ENCODE measurements at places on chromosomes 16 and 17. TPM values are rescaled to one million over a fixed set of nuclear protein-coding genes. Genes with fewer than 3 reads are reported as not detected.
A peak's percentile ranks its signal among the peaks of the same experiment; 100 is the strongest.

- no peak for ATAC-seq
Observed at GRCh38 chr17:31112001-31112661, 17.4 kb downstream of the NF1 start.

- ATAC-seq = no peak
Observed at GRCh38 chr16:1534021-1535020, 855 bp downstream of the TMEM204 start.

GRCh38 chr16:67173808-67174705 lies 3.7 kb downstream of the NOL3 start:
- ATAC-seq = peak; percentile 81

DNA sequence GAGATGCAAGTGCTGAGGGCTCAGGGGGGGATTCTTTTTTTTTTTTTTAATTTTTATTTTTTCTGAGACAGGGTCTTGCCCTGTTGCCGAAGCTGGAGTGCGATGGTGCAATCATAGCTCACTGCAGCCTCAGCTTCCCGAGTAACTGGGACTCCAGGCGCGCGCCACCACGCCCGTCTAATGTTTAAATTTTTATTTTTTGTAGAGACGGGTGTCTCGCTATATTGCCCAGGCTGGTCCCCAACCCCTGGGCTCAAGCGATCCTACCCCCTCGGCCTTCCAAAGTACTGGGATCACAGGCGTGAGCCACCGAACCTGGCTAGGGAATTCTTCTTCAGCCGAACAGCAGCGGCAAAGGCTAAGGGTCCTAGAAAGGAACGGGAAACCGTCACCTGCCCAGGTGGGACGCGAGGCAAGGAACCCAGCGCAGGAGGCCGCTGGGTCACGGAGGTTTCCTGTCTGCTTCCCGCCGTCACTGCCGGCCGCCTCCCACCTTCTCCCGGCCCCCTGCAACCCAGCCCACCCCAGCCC lies 13.3 kb upstream of the OR1F1 start:
- ATAC-seq = no peak

DNA sequence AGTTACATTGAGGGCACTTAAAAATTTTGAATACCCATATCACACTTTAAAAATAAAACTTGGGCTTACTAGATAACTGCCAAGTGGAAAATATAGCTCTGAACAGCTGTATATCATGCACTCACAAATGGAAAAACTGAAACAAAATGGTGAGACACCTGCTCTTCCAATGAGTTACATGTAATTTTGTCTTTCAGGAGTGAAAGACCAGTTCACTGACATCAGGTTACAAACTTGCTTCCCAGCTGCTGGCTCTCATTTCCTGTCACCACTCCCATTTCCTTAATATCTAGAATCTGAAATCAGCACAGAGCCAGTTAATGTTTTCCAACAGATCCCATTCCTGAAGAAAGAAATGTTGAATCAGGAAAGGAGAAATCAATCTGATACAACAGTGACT lies 10.8 kb downstream of the CSNK2A2 start:
- no peak for ATAC-seq

GRCh38 chr16:85225721-85226120 lies 113.4 kb upstream of the CIBAR2 start:
- ATAC-seq = no peak

- ATAC-seq = no peak
Observed at GRCh38 chr17:13702266-13702665, 100.5 kb upstream of the HS3ST3A1 start.

DNA sequence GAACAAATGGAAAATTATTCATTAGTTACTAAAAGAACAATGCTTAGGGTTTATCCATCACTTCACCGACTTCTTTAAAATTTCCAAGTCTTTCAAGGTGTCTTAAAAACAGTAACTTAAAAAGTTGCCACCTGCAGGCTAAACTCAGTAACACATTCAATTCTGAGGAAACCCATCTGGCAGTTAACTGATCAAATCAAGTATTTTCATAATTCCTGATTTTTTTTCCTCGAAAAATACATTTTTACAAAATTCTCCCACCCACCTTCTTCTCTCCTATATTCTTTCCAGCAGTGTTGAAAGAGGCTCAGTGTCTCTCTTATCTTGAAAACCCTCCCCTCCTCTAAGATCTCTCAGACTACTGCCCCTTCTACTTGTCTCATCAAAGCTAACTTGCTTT lies 29.9 kb downstream of the PARN start:
- ATAC-seq = no peak

- no peak for ATAC-seq
Observed at GRCh38 chr17:1871756-1872155, 42.0 kb downstream of the RPA1 start.

Gene SMTNL2
- 5.2 TPM for total RNA-seq

Gene PRSS8
- total RNA-seq = 4.1 TPM

Gene KRT20
- total RNA-seq = not detected

Gene COX6A2
- not detected for total RNA-seq

Gene IRX3
- total RNA-seq = 0.94 TPM

All from gastroesophageal sphincter (tissue), 4 donors.